ENCODE measurements at places on chromosomes 1 and 21.

- no peak for DNase-seq
Measured at GRCh38 chr1:67732750-67733151, 47.8 kb downstream of the GADD45A start.

DNA sequence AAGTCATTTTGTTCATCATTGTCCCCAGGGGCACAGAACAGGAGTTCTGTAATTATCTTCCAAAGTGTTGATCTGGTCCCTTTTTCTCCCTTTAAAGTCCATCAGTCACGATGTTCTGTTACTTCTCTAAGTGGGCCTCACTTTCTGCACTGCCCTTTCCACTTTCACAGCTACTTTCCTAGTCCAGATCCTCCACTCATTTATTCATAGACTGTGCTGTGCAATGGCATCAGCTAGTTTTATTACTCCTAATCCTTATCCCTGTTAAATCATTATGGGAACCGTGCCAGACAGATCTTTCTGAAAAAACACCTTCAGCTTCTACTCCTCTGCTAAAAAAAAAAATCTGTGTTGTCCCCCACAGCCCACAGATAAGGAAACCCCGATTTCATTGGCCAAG lies 64.0 kb upstream of the BCL10 start:
- DNase-seq = no peak

DNA sequence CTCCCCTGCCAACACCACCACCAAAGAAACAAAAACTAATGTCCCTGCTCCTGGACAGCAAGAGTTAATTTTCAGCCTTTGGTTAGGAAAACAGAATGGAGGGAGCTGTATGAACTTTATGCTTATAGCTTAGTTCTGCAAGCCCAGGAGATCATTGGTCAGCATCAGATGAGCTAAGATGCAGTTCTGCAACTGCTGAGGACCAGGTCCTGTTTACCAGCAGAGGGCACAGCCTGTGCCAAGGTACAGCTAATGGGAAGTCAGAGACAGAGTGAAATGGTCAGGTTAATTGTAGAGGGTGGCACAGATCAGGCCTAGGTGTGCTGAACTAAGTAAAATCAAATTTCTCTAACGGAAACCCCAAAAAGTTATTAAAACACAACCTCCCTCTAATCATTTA lies 161.3 kb downstream of the ROR1 start:
- DNase-seq = peak; percentile 46

DNA sequence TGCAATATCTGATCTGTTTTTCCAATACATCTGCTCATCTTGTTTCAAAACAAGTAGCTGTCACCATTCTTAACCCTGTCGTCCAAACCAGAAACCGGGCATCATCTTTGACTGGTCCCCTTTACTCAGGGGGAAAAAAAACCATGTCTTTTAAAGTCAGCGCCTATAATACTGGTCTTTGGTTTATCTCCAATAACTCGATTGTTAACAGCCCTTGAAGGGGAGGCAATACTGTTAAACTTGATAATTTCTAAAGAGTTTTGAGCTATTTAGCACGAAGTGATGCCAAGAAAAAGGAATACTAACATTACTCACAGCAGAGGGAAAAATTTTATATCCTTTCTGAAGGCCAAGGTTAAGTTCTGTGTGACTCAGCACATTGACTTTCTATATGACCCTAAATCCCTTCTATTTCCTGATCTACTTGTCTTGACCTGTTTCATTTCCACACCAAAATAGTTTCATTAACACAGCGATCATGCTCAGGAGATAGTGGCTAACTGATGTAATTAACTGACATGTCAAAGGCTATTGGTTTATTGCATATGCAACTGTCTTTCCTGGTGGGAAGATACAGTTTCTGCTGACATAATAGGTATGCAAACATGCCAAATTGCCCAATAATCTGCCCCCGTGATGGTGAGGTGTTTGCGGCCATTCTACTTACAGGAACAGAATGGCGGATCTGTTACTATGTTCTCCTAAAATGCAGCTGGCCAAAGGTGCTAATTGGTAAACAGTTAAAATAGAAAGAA lies 59.1 kb downstream of the NFIA start:
- DNase-seq = peak; percentile 73

- DNase-seq = no peak
Measured at GRCh38 chr1:235878082-235878811, 11.5 kb upstream of the LYST start.

DNA sequence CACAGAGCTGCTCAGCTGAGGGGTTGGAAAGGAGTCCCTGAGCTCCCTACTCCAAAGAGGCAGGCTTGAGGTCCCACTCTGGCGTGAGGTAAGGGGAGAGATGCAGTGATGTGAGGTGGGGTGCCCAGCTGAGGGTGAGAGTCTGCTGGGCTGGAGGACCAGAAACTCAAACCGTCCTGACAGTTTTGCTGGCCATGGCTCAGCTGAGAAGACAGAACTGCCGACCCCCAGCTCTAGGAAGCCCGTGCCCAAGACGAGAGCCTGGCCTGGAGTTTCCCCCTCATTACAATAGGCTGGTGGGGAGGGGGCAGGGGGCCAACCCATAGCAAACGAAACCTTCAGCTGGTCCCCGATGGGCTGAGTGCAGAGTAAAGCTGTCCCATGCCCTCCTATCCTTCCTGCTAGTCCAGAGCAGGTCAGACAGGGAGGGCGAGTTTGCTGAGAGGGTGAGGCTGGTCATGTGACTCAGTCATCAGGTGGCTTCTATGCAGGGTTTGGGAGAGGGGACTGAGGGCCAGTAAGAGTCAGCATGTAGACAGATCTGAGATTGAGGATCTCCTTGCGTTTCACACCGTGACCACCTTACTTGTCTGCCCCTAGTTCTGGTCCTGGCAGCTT lies 129.3 kb downstream of the PRDM2 start:
- no peak for DNase-seq

GRCh38 chr1:26220199-26220912 lies 13.6 kb upstream of the CEP85 start:
- no peak for DNase-seq

GRCh38 chr1:44696789-44697345 lies 22.4 kb downstream of the ARMH1 start:
- no peak for DNase-seq

GRCh38 chr1:233020426-233020825 lies 70.0 kb downstream of the NTPCR start:
- no peak for DNase-seq

DNA sequence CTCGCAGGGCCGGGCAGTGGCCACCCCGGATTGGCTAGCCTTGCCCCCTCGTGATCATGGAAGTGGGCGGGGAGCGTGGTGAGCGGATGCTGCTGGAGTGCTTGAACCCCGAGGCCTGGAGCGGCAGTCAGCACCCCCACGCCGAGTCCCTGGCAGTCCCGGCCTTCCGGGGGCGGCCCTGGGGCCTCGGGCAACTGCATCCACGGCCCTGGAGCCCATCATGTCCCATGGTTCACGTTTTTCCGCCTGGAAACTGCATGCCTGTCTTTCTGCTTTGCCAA lies 45.6 kb downstream of the CDC7 start:
- DNase-seq = no peak

GRCh38 chr1:94272388-94272787 lies 35.0 kb upstream of the ARHGAP29 start:
- no peak for DNase-seq

DNA sequence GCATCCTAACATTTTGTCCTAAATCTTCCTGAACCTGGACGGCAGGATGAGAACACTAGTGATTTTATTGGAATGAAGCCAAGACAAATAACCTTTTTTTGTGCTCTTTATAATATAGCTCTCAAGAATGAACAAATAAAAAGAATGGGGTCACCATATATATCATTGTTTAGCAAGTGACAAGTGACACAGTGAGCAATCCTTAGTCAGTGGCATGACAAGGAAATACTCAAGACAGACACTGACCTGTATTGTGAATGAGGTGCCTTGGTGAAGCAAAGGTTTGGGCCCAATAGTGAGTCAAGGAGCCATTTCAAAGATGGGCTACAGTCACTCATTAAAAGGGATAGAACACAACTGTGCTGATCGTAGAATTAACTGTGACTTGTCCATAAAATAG lies 35.7 kb downstream of the PTGFR start:
- DNase-seq = no peak

DNA sequence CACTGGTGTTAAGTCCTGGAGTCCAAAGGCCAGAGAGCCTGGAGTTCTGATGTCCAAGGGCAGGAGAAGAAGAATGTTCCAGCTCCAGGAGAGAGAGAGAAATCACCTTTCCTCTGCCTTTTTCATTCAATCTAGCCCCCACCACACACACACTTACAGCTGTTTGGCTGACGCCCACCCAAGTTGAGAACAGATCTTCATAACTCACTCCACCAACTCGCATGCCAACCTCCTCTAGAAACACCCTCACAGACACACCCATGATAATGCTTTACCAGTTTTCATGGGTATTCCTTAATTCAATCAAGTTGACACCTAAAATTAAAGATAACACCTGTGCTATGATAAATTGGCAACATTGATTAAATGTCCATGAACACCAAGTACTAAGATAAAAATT lies 42.0 kb downstream of the MNDA start:
- DNase-seq = no peak

DNA sequence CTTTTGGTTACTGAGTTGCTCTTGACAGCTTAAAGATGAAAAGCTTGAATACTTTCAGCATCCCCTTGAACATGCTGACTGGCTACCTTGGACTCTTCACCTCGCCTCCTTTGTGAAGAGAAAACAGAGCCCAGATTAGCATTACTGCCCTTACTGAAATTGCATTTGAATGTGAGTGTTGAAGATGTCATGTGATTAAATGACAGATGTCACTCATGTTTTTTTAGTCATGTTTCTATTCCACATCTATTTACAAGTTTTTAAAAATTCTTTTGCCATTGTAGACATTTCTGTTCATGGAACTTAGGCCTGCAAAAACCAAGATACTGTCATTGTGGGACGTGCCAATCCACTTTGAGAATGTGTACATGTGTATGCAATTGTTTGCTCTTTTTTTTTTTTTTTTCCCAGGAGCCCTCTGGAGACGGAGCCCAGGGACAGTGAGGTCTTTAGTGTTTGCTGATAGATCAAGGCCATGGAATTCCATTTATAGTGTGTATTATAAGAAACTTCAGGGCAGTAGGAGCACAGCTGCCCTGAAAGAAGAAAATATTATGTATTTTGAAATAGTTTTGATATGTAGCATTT lies 25.7 kb upstream of the IVNS1ABP start:
- DNase-seq = no peak

GRCh38 chr1:207455183-207455754 lies 1.1 kb downstream of the CR2 start:
- no peak for DNase-seq

DNA sequence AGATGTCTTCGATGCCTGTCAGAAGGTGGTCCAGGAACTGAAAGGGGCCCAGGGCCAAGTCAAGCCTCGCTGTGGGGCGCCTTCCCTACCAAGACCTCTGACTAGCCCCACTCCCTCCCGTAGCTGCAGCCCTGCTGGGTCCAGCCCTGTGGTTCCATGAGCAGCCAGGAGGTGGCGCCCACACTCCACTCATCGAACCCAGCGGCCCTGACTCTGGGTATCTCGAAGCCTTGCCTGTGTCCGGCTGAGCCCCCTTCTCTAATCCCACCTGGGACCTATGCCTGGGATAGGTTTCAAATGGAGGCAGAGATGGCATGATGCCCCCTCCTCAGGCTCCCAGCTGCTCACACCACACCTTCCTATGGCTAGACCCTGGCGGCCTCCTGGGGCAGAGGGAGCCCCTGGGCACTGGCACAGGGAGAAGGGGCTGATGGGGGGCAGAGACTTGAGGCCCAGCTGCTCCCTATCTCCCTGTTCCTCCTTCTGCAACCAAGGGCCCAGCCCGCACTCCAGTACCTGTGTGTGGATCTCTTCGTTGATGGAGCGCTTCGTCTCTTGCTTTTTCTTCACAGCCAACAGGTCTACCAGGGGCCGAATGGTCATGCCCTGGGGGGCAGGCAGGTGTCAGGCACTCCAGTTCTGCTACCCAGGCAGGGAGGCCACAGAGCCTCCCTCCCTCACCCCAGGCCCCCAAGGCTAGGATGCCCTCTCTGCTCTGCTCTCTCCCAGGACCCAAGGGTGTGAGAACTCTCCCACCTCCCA lies 52.0 kb downstream of the SLC9A1 start:
- DNase-seq = no peak

- DNase-seq = no peak
Measured at GRCh38 chr1:30083800-30084464, 639.5 kb downstream of the MATN1 start.

DNA sequence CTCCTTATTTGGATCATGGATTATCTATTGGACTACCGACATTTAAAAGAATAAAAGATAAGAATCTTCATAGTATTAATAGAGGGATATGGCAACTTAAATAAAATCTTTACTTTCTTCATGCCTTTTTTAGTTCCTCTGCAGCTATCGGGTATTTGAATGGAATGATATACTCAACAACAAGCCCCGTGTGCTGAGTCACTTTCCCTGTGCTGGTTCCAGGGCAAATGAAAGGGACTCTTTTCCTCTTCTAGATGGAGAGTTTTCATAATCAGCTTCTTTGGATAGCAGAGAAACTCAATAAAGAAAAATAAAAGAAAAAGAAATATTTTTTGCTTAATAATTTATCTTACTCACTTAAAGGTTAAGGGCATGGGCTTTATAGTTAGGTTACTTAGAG lies 213.7 kb downstream of the LRRC40 start:
- DNase-seq = no peak

- no peak for DNase-seq
Measured at GRCh38 chr1:152107031-152107983, 7.9 kb downstream of the TCHH start.

DNA sequence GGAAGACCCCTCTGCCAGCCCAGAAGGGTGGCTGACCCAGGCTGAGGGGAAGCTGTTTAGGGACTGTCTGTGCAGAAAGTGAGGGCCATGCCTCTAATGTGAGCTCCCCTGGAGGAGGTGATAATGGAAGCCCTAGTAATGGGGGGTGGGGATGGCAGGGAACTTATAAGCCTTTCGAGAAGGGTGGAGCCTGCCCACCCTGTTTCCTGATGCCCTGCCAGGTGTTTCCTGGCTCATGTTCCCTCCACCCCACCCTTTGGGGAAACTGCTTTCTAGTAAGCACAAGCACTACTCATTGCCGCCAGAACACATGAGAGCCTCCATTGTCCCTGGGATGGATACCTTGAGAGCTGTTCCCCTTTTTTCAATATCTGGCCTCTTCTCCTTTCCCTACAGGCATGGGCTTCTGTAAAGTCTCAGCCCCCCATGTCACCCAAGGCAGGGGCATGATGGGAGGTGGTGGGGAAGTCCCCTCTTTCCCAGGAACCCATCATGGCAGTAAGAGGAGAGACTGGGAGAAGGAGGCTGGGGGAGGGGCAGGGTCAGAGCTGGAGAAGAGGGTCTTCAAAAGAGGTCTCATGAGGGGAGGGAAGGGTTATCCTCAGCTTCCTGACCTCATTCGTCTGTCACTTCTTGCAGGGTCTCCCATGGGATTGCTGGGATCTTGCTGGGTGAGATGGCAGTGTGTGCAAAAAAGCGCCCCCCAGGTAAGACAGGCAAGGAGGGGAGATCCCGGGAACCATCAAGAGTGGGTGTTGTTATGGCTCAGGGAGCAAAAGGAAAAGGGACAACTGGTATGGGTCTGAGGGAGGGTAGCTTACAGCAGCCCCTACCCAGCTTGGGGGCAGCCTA lies 2.4 kb downstream of the ATP8B2 start:
- DNase-seq = no peak

- DNase-seq = no peak
Measured at GRCh38 chr1:51063121-51063520, 38.9 kb upstream of the C1orf185 start.

- no peak for DNase-seq
Measured at GRCh38 chr1:218412171-218412570, 67.0 kb downstream of the TGFB2 start.

- DNase-seq = no peak
Measured at GRCh38 chr1:23475134-23475628, 8.8 kb downstream of the ASAP3 start.

- no peak for DNase-seq
Measured at GRCh38 chr1:92655197-92655801, 129.6 kb downstream of the EVI5 start.

GRCh38 chr1:247295274-247295684 lies 36.4 kb downstream of the ZNF496 start:
- no peak for DNase-seq

Data from gastrocnemius medialis (tissue), 4 donors.